Activated naive CD4-positive, alpha-beta T cell treated with anti-CD3 and anti-CD28 coated beads, Interleukin-2, amount 50 U/mL, for 16 hours (primary cell): ENCODE measurements at places on chromosomes 13 and 19.

DNA sequence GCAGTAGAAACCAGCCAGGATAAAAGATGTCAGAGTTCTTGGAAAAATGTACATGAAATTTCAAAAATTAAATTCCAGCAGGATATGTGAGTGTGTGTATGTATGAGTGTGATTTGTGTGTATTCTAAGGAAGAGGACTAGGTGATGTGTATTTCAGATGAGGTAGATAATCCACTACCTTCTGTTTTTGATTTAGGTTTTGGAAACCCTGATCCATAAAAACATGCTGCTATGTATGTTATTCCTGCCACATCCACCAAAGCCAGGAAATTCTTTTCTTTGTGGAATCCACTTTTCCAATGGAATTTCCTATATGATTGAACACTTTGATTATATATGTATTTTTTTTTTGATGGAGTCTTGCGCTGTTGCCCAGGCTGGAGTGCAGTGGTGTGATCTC, 276.9 kb downstream of the UQCRFS1 start:
- DNase-seq: no peak

DNA sequence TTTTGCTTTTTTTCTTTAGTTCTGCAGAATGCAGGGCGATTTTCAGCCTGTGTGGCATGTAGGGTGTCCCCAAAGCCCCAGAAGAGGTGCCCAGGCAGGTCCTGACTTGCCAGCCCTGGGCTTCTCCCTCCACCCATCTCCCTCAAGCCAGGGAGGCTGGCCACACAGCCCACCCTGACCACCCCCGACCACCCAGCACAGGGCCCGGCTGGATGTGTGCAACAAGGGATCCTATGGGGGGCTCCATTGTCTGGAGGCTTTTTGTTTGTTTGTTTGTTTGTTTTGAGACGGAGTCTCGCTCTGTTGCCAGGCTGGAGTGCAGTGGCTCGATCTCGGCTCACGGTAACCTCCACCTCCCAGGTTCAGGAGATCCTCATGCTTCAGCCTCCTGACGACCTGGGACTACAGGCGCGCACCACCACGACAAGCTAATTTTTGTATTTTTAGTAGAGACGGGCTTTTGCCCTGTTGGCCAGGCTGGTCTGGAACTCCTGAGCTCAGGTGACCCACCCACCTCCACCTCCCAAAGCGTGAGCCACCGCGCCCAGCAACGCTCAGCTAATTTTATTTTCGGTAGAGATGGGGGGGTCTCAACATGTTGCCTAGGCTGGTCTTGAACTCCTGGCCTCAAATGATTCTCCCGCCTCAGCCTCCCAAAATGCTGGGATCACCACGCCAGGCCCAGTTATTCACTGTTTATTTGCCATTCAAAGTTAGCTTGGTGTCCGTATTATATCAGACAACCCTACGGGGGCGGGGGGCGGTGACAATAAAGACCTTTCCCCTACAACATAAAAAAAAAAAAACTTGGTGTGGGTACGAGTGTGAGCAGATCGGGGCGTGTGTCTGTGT, 7.8 kb upstream of the MKNK2 start:
- no peak for DNase-seq

GRCh38 chr13:30493658-30494381, 28.1 kb upstream of the HMGB1 start:
- DNase-seq: no peak

GRCh38 chr13:112902669-112903068, 66.3 kb upstream of the MCF2L start:
- DNase-seq: no peak

- no peak for DNase-seq
Observed at GRCh38 chr13:28533125-28533436, 38.2 kb upstream of the FLT1 start.

DNA sequence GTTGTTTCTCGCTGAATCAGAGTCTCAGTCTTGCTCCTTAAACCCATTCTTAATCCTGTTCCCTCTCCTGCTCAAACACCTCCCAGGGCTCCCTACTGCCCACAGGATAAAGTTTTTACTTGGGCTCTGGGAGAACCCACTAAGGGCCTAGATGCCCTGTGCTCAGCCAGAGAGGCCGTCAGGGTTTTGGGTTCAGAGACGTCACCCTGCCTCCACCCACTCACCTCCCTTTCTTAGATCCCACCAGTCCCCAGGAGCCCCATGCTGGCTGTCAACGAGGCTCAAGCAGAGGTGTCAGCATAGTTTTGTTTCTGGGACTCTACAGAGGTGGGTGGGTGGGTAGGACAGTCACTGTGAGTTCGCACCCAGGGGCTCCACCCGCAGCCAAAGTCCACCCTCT, 15.5 kb upstream of the CYP4F2 start:
- DNase-seq: no peak

DNA sequence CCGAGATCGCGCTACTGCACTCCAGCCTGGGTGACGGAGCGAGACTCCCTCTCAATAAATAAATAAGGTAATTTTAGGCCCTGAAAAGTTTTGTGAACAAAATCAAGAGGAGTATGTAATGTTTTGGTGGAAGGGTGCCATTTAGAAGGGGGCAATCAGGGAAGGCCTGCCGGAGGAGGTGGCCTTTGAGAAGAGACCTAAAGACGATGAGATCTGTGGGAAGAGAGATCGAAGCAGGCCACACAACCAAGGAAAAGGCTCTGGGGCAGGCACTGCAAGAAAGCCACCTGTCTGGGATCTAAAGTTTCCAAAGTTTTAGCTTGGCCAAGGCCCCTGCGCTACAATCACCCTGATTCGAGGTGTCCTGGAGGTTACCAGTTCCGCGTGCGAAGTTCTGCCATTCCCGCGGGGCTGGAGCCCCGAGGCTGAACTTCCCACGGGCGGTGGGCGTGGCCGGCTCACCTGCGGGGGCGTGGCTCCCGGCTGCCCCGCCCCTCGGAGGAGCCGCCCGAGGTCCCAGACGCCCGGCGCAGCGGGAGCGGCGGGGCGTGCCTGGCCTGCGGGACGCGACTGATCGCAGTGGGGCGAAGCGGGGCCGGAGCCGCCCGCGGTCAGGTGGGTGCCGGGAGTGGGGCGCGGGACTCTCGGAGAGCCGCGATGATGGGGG, at the start of gene KLC3:
Gene KLC3, plus strand, starts transcription at position 519 of the 667 bp plus-strand sequence. CDS start 4,792 bp downstream, outside the sequence.
- peak; percentile 38 for DNase-seq

- DNase-seq: no peak
Observed at GRCh38 chr13:37640499-37640898, 41.9 kb upstream of the POSTN start.

DNA sequence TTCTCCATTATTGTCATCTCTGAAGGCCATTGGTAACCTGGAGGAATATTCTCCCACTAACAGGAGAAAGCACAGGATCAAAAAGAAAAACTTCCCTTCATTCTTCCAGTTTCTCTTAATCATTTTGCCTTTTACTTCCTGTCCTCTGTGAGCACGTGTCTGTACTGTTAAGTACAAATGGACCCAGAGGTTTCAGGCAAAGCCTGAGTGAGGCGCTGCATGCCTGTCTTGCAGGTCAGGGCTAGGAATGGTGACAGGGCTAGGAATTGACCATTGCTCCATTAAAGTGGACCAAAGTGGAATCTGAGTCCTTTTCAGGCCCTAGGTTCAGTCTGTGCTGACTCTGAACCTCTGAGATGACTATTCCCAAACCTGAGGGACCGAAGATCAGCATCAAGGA, 326.7 kb downstream of the SHISA2 start:
- no peak for DNase-seq

DNA sequence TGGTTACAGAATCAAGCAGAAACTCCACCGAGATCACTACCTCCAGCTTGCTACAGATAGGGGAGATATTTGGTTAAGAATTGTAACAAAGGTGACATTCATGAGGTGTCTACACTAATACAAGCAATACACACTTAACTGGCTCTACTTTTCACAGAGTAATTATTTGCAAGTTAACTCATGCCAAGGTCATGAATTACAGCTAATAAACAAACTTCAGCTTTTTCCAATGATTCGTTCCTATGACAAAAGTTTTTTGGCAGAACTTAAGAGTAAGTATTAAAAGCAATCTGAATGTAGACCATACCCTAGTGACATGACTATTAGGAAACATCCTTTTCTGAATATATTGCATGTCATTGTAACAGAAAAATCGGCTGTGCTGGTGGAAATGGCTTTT, 72.1 kb downstream of the LHFPL6 start:
- no peak for DNase-seq

GRCh38 chr19:17942582-17943273, 9.9 kb downstream of the CCDC124 start:
- DNase-seq: no peak

DNA sequence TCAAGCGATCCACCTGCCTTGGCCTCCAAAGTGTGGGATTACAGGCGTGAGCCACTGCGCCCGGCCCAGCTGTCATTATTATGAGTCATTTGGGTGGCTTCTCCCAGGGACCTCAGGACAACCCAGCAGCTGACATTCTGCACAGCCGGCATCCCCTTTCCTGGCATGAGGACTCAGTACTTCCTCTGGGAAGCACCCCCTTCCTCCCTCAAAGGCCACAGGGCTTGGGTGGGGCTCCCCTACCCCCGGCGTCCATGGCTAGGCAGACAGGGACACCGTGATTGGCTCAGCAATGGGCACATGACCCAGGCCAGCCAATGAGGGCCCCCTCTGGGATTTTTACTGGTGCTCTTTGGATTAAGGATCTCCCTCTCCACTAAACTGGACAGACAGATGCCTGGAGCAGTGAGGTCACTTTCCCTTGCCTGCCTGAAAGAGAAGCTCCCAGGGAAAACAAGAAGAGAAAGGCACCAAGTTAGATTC, 6.0 kb downstream of the KANK2 start:
- DNase-seq: no peak

- peak; percentile 45 for DNase-seq
Observed at GRCh38 chr19:4014541-4015491, 7.3 kb downstream of the PIAS4 start.

GRCh38 chr13:104737713-104738112, 1671.5 kb upstream of the SLC10A2 start:
- DNase-seq: no peak

GRCh38 chr13:107241381-107241780, 673.4 kb upstream of the ARGLU1 start:
- no peak for DNase-seq

DNA sequence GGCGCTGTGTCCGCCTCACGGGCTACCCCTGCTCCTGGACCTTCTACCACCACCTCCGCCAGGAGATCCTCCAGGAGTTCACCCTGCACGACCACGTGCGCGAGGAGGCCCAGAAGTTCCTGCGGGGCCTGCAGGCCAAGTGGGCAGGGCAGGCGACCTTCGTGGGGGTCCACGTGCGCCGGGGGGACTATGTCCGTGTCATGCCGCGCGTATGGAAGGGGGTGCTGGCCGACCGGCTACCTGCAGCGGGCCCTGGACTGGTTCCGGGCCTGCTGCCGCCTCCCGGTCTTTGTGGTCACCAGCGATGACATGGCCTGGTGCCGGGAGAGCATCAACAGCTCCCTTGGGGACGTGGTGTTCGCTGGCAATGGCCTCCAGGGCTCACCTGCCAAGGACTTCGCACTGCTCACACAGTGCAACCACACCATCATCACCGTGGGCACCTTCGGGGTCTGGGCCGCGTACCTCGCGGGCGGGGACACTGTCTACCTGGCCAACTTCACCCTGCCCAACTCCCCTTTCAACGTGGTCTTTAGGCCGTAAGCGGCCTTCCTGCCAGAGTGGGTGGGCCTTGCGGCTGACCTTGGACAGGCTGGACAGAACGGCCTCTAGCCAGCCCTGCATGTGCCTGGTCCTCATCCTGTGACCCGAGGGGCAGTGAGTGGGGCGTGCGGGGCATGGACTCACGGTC, 7.8 kb upstream of the NTN5 start:
- no peak for DNase-seq

DNA sequence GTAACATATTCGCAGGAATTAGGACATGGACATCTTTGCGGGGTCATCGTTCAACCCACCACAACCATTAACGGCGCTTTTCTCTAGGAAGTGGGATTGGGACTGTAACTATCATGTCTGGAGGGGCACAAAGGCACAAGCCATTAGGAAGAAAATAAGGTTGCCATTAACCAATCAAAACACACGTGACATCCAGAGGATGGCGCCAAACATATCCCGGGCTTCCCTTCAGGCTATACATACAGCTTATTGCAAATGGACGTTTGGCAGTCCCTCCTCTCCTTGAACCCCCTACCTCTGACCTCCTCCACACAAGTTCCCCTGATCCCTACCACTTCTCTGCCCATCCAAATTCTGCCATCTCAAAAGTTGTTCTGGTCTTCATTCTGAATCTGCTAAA, 26.6 kb upstream of the GSX1 start:
- no peak for DNase-seq

GRCh38 chr13:111184458-111185401, 69.6 kb downstream of the ARHGEF7 start:
- DNase-seq: peak; percentile 19

- no peak for DNase-seq
Observed at GRCh38 chr13:112643759-112644459, 45.9 kb upstream of the ATP11A start.

GRCh38 chr19:13033244-13033643, 38.0 kb downstream of the NFIX start:
- no peak for DNase-seq

GRCh38 chr13:73341748-73342147, 282.9 kb downstream of the KLF5 start:
- DNase-seq: no peak

- no peak for DNase-seq
Observed at GRCh38 chr19:52687684-52688083, 47.2 kb downstream of the ZNF611 start.

DNA sequence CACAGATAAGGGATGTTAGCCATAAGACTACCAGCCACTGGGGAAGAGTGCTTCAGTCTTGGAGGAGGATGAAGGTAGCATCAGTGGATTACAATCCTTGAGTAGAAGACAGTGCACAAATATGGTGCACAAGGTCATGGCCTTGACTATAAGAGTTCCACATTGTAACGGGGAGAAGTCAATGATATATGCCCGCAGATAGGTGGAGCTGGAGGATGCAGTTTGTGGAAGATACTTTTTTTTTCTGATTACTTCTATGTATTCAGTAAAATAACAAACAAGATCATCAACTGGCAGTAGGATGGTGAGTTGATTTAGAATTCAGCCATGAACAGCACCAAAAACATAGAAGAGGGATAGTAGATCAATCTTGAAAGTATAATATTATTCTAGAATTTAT, 926.8 kb upstream of the MIR17HG start:
- DNase-seq: no peak

DNA sequence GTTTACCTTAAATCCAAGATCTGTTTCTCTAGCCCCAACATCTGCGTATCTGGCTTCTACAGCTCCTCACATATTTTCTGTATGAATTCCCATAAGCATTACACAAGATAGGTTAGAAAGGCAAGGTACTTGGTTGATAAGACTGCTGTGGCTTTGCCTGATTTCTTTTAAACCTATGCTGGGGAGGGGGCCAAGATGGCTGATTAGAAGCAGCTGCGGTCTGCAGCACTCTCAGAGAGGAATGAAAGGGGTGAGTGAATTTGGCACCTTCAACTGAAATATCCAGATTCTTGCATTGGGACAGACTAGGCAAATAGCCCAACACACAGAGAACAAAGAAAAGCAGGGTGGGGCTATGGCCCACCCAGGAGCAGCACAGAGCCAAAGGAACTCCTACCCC, 12.2 kb upstream of the DLEU7 start:
- DNase-seq: no peak

DNA sequence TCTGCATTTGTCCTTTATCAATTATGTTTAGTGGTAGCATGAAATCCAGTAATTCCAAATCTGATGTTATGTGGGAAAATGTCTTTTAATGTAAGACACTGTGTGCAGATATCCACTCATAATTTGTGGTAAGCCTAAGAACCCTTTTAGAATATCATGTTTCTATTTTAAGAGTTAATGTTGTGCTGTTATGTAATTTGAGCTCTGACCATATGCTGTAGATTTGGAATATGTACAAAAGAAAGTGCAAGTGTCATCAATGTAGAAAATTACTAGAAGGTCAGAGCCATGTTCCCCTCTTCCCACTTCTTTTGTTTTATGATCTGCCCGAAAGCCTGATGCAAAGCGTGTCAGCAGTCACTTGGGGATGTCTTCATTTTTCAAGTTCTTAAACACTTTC, 44.5 kb downstream of the SCEL start:
- no peak for DNase-seq
